ENCODE measurements at places on chromosomes 7 and 10.

DNA sequence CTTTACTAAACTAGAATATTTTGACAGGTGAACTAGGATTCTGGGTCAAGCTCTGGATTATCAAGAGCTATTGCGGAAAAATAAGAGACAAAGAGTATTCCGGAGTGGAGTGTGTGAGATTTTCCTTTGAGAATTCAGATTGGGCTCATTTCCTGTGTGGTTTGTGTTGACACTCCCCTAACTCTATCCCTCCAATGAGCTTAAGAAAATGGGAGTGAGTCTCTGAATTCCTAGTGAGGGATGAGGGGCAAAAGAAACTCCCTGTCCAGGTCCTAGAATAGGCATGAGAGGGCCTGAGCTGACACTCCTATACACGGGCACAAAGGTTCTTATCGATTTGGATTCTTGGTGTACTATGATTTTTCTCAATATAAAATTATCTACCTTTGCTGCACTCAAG, 10.2 kb downstream of the KLF14 start:
- no peak for DNase-seq

DNA sequence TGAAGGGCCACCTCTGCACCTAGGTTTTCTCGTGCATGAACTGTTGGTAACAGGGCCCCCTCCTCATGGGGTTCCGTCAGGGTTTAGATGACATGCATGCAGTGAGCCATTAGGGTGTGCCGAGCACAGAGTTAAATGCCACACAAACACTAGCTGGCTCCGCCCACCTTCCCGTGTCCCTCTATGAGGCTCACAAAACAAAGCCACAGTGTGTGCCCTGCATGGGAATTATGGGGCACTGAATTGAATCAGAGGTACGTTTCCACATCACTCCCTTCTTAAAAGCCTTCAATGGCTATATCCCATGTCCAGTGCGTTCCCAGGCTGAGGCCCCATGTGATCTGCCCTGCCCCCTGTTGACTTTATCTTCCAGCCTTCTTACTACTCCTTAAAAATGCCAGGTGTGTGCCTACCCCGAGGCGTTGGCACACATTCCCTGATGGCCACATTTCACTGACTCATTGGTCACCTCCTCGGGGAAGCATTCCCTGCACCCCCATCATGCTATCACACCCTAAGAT, 35.7 kb downstream of the GSDME start:
- no peak for DNase-seq

GRCh38 chr10:124423813-124424212, 5.1 kb upstream of the OAT start:
- no peak for DNase-seq

DNA sequence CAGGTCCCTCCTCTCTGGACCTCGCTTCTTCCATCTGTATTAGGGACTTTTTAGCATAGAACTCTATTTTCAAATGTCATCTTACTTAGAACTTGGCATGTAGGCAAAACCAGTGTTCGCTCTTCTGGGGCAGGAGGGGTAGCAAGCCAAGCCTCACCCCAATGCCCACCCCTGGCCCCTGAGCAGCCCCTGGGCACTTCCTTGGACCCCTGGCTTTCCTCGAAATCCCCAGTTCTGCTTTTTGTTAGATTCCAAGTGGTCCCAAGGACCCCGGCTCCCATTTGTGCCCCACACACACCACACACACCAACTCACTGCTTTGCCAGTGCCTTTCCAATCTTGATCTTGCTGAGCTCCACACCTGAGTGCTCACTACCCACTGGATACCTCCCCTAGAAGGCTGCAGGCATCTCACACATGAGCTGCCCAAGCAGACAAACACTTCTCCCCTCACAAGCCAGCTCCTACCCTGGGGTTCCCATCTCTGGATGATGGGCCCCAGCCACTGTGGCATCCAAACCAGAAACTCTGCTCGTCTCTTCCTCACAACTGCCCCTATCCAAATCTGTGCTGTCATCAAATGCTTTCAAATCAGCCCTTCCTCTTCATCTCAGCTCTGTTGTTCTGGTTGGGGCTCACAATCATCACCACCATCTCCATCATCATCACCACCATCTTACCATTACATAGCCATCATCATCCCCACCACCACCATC, 167.9 kb upstream of the ZMIZ1 start:
- no peak for DNase-seq

DNA sequence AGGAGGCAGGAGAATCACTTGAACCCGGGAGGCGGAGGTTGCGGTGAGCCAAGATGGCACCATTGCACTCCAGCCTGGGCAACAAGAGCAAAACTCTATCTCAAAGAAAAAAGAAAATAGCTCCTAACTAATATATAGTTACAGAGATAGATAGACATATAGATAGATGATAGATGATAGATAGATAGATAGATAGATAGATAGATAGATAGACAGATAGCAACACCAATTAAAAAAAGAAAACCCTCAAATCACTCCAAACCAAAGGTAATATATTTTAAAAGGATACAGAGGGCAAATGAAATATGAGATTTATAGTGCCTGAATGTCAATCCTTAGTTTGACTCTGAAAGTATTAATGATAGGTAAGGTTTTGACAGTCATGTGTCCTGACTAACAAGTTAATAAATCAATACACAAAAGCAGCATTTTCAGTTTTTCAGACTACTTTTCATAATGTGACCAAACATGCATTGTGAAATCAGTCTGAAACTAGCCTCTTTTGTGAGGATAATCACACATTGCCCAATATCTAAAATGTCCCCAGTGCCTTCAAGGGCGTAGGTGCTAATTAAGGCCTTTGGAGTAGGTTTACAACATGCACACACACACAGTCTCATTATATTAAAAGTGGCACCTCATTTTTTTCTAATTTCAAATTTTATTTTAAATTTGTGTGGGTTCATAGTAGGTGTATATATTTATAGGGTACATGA, 61.2 kb downstream of the BPGM start:
- no peak for DNase-seq

DNA sequence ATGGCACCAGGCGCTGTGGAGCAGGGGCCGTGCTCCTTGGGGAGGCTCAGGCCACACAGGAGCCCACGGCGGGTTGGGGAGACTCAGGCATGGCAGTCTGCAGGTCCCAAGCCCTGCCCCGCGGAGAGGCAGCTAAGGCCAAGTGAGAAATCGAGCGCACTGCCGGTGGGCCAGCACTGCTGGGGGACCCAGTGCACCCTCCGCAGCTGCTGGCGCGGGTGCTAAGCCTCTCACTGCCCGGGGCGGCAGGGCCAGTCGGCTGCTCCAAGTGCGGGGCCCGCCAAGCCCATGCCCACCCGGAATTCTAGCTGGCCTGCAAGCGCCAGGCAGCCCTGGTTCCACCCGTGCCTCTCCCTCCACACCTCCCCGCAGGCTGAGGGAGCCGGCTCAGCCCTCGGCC, 57.1 kb downstream of the COL28A1 start:
- no peak for DNase-seq

GRCh38 chr10:111221682-111222480, 145.1 kb downstream of the ADRA2A start:
- DNase-seq: no peak

GRCh38 chr10:74300666-74301065, 149.6 kb downstream of the ADK start:
- no peak for DNase-seq

DNA sequence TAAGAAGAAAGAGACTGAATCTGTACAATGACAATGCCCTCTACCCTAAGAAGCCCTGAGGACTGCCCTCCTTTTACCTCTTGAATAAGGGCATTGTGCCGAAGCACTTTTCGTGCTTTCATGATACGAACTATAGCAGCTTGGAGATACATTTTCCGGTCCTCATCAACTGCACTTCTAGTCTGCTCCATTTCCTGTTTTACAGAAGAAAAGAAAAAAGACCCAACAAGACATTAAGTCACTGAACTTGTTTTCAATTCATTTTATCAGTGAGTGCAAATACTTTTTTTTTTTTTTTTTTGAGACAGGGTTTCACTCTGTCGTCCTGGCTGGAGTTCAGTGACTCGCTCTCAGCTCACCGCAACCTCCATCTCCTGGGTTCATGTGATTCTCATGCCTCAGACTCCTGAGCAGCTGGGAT, 78.4 kb downstream of the CUL2 start:
- peak; percentile 37 for DNase-seq

DNA sequence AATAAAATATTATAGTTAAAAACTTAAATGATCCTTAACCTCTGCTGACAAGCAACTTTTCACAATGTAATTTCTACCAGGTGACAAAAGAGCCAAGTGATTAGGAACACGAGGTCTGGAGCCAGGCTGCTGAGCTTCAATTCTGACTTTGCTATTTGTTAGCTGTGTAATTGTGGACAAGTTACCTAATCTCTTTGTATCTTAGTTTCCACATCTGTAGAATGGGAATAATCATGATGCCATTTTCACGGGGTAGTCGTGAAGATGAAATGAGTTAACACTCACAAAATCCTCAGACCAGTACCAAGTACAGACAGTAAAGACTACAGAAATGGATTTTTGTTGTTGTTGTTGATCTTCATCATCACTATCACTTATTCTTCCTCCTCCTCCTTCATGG, 144.5 kb downstream of the SLC25A13 start:
- DNase-seq: no peak

- DNase-seq: no peak
Observed at GRCh38 chr10:55466806-55467504, 665.9 kb upstream of the PCDH15 start.

GRCh38 chr7:117273814-117274225, 49.0 kb downstream of the WNT2 start:
- no peak for DNase-seq

- DNase-seq: no peak
Observed at GRCh38 chr7:143248761-143249354, 14.4 kb upstream of the GSTK1 start.

- no peak for DNase-seq
Observed at GRCh38 chr7:101273206-101273605, 28.3 kb upstream of the FIS1 start.

DNA sequence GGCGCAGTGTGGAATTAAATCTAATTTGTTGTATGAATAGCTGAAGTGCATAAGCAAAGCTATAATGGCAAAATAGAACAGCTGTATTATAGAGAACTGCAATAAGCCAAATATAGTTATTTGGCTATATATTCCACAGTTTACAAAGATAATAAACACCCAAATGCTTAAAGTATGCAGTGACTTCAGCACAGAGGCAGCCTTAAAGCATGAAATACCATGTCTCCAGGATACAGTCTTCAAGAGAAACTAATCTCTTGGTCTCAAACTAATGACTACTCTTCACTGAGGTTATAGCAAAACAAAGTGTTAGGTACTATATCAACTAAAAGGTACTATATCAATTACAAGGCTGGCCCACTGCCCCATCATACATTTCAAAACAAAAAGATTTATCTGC, 48.0 kb downstream of the NT5C2 start:
- no peak for DNase-seq

- no peak for DNase-seq
Observed at GRCh38 chr7:1256621-1257020, 23.9 kb downstream of the UNCX start.

DNA sequence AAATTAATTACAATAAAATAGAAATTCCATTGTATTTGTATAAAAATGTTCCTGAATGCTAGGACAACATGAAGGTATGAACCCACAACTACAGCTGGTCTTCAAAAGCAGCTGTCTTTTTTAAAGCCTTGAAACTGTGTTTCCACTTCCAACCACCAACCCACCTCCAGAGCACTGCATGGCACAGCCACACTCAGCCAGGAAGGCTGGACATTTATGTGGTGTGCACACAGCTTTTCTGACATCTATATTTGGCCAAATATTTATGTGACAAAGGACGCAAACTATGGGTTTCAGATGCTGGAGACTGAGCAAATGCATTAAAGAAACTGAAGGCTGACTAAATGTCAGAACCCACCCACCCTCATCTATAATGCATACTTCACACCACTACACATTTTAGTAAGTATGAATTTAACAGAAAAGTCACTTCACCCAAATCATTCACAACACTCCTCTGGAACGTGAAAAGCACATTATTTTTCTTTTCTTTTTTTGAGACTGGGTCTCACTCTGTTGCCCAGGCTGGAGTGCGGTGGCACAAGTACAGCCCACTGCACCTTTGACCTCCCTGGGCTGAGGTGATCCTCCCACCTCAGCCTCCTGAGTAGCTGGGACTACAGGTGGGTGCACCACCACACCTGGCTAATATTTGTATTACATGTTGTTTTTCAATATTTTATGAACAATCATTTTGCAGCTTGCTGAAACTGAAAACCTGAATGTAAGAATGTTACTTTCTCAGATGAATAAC, 27.9 kb upstream of the DAGLB start:
- no peak for DNase-seq

- no peak for DNase-seq
Observed at GRCh38 chr7:112069879-112070321, 136.3 kb downstream of the DOCK4 start.

- no peak for DNase-seq
Observed at GRCh38 chr10:61830072-61830845, 71.2 kb upstream of the ARID5B start.

DNA sequence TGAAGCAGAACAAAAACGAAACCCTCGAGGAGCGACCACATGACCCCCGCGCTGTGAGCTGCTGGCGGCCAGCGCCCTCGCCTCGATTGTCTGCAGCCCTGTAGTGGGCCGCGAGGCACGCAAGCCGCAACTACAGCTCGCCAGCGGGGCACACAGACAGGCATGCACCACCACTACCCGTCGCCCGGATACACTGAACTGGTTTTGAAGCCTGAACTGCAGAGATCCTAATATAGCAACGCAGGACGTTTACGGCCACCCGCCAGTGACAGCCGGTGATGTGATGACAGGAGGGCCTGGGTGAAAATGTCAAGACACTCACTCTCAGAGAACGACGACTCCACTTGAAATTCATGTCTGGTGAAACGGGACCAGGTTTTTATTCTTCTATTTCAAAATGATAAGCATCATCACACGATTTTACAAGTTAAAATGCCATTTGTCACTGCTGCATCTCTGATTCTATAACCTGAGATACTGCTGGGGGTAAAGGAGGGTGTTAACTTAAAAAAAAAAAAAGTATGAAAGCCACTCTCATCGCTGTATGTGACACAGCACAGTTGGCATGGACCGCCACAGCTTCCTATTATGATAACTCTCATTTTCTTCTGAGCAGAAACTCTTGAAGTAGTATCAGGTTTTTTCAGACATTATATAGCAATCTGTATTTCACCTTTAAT, 120.3 kb upstream of the DIP2C start:
- DNase-seq: no peak

DNA sequence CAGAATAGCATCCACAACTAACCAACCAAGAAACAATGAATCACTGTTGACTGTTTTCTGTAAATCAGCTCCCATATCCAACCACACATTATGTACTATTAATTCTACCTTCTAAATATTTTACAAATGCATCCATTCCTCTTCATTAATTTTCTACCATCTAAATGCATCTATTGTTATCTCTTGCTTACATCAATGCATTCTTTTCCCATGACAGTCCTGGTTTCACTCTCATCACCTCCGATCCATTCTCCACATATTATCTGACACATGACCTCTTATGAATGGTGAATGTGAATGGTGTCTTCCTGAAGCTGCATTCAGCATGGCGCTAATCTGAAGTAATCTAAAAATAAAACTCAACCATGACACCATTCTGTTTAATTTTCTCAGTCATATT, 153.8 kb upstream of the CALCR start:
- DNase-seq: no peak

DNA sequence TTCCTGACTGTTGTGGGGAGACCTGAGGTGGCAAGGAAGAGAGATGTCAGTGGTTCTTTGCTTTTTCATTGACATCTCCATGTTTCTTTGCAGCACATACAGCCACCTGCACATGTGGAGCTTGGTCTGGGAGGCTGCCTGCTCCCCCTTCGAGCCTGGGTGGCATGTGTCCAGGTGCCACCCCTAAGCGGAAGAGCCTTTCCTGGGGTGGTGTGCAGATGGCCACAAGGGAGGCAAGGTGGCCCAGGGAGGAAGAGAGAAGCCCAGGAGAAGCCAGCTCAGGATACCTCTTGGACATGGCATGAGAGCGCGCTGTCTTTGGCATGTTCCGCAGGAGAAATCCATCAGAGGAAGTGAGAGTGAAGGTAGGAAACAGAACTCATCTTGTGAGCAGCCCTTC, 105.9 kb upstream of the NPTX2 start:
- no peak for DNase-seq

All from activated naive CD4-positive, alpha-beta T cell treated with anti-CD3 and anti-CD28 coated beads for 36 hours (primary cell).